ENCODE measurements at places on chromosomes 12 and 14.

GRCh38 chr14:65110525-65110924 lies 8.2 kb upstream of the MAX start:
- no peak for DNase-seq

DNA sequence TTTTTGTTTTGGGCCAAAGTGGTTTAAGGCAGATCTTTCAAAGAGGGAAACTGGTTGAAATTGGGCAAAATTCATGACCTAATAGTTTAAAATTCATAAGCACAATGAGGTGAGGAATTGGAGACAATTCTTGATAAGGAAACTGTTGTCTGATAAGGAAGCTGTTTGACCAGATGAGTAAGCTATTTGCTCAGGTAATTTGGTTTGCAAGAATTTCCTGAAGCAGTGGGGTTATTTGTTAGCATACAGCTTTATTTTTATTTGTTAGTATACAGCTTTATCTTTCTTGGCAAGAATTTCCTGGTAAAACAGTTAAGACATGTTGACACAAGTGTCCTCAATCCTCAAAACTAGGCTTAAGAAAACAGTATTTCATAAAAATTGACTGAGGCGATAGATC lies 559.0 kb downstream of the GALC start:
- DNase-seq: no peak

- DNase-seq: no peak
Observed at GRCh38 chr14:83473416-83474235, 1940.0 kb upstream of the SEL1L start.

GRCh38 chr14:91402771-91403600 lies 14.6 kb downstream of the CCDC88C start:
- DNase-seq: no peak

- DNase-seq: no peak
Observed at GRCh38 chr12:132520421-132521199, 30.7 kb downstream of the FBRSL1 start.

GRCh38 chr12:66129934-66130266 lies 650 bp downstream of the LLPH start:
- DNase-seq: no peak

- no peak for DNase-seq
Observed at GRCh38 chr12:104063712-104064030, 660 bp upstream of the HCFC2 start.

DNA sequence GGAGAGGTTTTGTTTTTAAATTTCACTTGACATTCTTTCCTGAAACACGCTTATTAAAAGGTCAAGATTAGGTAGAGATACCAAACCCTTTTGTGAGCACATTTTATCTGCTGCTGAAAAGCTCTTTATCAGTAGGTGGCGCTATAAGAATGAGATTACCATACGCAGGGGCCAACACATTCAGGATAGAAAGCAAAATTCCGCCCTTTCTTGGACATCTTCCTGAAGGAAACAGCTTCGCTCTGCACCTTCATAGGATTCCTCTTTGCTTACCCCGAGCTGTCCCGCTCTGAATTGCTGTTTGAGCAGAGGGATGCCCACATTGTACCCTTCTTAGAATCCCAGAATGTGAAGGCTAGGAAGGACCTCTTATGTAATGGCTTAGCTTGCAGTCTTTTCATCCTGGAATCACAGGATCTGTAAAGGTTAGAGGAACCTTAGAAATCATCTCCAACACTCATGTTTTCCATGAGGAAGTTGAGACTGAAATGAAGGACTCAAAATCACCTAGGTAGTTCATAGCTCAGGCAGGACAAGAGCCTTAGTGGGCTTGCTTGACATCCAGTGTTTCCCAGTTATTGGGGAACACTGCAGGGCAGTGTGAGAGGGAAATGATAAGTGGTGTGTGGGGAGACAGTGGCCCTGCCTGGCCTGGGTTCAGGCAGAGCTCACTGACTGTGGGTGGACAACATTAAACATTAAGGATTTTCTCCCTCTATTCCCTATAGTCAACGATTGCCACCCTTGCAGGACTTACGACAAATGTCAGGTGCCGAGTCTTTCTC lies 38.7 kb upstream of the CRY1 start:
- DNase-seq: peak; percentile 27

DNA sequence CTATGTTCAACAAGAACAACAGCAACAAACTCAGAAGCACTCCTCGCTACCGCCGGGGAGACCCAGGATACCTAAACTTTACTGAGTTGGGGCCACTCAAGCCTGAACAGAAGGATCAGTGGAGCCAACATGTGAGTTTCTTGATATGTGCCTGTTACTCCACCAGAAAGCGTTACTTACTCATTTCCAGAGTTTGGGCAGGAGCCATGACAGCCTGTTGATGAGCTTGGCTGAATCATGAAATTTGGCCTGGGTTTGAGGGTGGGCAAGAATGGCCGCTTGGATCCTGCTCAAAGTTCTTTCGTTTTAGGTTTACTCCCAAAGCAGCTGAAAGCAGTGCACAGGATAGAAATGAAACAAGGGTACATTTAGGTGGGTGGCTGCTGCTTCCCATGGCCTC lies 12.0 kb upstream of the GALNT6 start:
- DNase-seq: no peak

DNA sequence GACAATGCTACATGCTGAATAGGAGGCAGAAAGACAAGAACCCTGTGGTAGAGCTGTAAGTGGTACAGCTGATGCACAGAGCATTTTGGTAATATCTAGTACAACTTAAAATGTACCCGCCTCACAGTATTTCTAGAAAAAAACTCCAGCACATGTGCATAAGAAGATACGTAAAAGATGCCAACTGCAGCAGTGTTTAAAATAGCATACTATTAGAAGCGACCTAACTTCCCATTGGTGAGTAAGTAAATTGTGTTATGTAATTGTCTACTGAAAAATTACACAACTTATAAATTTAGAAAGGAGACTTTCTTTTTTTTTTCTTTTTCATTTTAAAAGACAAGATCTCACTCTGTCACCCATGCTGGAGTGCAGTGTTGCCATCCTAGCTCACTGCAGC lies 114.3 kb upstream of the CAND1 start:
- DNase-seq: no peak

DNA sequence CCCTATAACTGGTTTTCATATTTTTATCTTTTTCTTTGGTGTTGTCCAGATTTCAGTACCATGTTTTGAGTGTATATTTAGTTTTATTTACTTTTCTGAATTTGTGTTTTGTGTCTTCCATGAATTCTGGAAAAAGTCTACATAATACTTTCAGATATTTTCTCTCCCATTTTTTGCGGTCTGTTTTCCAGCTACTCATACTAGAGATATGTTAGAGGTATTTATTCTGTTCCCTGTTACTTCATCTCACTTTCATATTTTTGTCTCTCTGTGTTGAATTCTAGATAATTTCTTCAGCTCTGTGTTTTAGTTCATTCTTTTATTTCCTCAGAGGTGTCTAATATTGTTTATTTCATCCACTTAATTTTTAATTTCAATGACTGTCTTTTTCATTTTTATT lies 74.2 kb downstream of the IFT81 start:
- no peak for DNase-seq

- no peak for DNase-seq
Observed at GRCh38 chr14:37932008-37932407, 275.7 kb upstream of the SSTR1 start.

DNA sequence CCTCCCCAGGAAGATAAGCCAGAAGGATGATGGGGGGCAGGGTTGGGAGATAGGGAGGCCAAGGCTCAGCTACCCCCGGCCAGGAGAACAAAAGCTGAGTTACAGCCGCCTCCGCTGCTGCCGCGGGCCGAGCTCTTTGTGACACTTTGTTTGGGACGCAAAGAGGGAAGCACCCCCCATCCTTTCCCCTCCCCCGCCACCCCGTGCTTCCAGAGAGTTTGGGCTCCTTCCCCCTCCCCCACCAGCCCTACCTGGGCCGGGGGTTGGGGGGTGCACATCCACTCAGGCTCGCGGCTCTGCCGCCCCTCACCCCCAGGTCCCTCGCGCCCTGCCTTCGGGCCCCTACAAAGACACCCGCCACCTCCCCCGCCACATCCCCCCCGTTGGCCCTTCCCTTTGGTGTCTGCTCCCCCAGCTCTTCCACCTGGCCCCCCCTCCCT lies 799 bp downstream of the ZNF219 start:
- peak; percentile 47 for DNase-seq

GRCh38 chr12:4272424-4273272 lies 914 bp upstream of the CCND2 start:
- DNase-seq: peak; percentile 63

- no peak for DNase-seq
Observed at GRCh38 chr12:124675881-124676713, 108.7 kb upstream of the NCOR2 start.

- no peak for DNase-seq
Observed at GRCh38 chr12:113239811-113240331, 18.6 kb downstream of the TPCN1 start.

DNA sequence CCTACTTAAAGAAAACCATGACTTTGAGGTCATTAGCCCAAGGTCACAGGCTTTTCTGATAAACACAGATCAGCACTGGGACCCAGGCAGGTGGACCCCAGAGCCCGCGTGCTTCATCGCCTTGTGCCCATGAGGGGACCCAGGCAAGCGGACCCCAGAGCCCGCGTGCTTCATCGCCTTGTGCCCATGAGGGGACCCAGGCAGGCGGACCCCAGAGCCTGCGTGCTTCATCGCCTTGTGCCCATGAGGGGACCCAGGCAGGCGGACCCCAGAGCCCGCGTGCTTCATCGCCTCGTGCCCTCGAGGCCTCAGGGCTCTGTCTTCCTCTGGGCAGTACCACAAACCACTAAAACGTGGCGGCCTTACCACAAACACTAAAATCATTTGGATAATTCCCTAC lies 31.7 kb downstream of the STX2 start:
- DNase-seq: no peak

- no peak for DNase-seq
Observed at GRCh38 chr14:29734732-29735131, 192.9 kb downstream of the PRKD1 start.

DNA sequence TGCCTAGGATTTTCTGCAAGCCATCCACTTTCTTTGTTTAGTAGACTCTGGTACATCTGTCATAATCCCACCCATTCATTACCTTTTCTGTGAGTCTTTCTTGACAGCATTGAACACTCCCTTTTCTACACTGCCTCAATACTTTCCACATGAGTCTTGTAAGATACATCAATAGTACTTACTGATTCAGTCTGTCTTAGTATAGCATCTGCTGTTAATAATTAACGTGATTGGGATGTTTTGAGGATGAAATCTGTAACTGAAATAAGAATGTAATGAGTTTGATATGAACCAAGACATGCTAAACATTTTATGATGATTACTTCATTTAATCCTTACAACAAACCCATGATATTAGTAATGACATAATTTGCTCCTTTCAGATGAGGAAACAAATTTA lies 196.2 kb upstream of the FOXG1 start:
- DNase-seq: no peak

Measured in CD4-positive, alpha-beta T cell treated with Interleukin-17A for 4 hours (primary cell).